ENCODE measurements at places on chromosomes 1 and 21.

DNA sequence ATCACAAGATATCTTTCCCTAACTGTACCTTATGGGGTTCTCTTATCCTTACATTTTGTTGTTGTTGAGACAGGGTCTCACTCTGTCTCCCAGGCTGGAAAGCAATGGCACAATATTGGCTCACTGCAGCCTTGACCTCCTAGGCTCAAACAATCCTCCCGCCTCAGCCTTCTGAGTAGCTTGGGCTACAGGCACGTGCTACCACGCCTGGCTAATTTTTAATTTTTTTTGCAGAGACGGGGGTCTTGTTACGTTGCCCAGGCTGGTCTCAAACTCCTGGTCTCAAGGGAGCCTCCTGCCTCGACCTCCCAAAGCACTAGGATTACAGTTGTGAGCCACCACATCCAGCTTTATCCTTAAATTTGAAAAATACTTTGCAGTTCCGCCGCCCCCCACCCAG lies 10.4 kb downstream of the RERE start:
- no peak for DNase-seq

GRCh38 chr1:1273209-1273511 lies 494 bp downstream of the UBE2J2 start:
- DNase-seq = no peak

DNA sequence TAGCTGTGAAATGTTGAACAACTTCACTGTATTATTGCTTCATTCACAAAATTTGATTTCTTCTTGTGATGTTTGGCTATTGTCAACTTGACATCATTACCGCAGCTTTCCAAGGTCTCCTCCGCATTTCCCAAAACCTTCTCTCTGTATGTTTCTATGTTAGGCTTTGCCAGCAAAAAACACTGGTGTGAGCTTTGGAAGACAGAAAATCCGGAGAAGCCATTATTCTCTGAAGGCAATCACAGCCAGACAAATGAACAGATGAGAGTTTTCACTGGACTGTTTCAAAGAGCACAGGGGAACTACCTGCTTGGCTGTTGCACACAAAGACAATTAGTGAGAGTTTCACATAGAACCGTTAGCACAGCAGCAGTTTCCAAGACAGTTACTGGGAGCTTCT lies 609.6 kb downstream of the BRINP3 start:
- DNase-seq = no peak

GRCh38 chr21:32921632-32922230 lies 104.0 kb upstream of the OLIG2 start:
- no peak for DNase-seq

- no peak for DNase-seq
Observed at GRCh38 chr1:225908013-225908640, 15.9 kb downstream of the PYCR2 start.

- no peak for DNase-seq
Observed at GRCh38 chr1:15364740-15365139, 44.9 kb upstream of the EFHD2 start.

DNA sequence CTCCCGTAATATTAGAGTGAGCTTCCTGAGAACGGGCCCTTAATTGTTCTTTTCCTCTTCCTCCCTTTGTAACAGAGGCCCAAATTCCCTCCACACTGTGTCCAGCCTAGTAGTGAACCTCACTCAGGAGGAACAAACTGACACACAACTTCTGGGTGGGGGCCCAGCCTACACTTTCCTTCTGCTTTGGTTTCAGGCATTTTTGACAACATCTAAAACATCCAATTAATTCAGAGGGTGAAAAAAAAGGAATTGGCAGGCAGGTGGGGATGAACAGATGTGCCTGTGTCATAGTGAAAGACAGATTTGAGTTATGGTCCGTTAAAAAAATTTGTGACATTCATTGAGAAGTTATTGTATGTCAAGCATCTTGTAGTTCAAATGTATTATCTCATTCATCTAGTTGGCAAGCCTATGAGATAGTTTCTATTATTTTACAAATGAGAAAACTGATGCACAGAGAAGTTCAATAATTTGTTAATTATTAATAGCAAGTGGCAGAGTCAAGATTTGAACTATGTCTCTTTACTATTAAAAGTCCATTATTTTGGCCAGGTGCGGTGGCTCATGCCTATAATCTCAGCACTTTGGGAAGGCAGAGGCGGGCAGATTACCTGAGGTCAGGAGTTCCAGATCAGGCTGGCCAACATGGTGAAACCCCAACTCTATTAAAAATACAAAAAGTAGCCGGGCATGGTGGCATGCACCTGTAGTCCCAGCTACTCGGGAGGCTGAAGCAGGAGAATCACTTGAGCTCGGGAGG lies 41.6 kb upstream of the LRIG2 start:
- no peak for DNase-seq

DNA sequence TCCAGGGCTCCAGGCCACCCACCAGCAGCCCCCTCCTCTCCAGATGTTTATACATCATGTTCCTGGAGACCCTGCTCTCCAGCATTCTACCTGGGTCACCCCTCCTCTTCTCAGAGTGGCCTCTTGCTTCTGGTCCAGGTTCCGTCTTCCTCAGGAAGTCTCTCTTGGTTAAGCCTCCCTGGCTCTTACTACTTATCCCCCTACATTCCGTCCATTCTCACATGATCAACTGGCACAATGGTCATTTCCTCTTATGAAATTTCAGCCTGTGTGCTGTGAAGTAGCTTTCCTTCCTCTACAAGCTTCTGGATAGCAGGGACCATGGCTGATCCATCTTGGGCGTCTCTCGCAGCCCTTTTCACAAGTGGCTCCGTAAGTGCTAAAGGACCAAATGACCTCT lies 33.9 kb upstream of the ATP2B4 start:
- DNase-seq = no peak

DNA sequence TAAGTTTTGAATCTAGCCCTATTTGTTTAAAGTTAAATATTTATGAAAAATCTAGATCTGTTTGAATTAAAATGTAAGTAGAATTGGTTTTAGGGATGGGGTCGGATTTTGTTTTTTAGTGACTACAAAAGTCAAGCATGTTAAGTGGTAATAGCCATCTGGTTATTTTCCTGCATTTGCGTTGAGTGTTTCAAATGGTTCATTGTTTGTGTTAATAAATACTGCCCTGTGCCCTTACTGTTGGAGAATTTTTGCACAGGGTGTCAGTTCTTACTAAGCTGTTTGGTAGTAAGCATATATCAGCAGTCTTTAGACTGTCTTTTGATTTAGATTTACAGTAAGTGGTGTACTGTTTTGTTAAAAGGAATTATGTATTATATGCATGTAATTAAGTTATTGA lies 46.1 kb upstream of the TARS2 start:
- no peak for DNase-seq

- DNase-seq = no peak
Observed at GRCh38 chr1:5475572-5475971, 516.7 kb downstream of the NPHP4 start.

- no peak for DNase-seq
Observed at GRCh38 chr1:151568626-151569088, 28.5 kb downstream of the TUFT1 start.

DNA sequence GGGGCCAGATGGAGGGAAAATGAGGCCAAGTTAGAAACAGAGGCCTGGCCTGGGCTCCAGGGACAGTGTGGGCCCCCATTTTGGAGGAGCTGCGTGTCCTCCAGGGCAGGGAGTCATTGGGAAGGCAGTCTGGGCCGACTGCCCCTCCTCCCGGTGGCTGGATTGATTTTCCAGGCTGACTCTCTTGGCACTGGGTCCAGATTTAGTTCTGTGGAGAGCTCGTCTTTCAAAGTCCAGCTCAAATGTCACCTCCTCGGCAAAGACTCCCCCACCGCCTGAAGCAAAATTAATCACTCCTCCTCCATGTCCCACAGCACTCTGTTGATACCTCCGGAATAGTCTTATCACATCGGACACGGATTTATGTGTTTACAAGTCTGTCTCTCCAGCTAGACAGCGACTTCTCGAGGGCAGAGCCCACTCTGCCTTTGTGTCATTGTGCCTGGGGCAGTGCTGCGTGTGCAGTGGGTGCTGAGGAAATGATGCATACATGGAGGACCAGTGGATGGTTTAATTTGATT lies 175.1 kb downstream of the CAMTA1 start:
- no peak for DNase-seq

- no peak for DNase-seq
Observed at GRCh38 chr1:93437976-93438605, 9.8 kb upstream of the FNBP1L start.

GRCh38 chr1:41241354-41241748 lies 755 bp downstream of the SCMH1 start:
- peak; percentile 19 for DNase-seq

- DNase-seq = no peak
Observed at GRCh38 chr1:14842361-14842760, 243.9 kb downstream of the KAZN start.

- DNase-seq = no peak
Observed at GRCh38 chr1:236659792-236660587, 26.3 kb upstream of the ACTN2 start.

GRCh38 chr1:50108497-50109059 lies at the start of gene ELAVL4:
Gene ELAVL4, plus strand, starts transcription at chr1:50108920. Its CDS starts 270 bp downstream, at chr1:50109190.
- no peak for DNase-seq

DNA sequence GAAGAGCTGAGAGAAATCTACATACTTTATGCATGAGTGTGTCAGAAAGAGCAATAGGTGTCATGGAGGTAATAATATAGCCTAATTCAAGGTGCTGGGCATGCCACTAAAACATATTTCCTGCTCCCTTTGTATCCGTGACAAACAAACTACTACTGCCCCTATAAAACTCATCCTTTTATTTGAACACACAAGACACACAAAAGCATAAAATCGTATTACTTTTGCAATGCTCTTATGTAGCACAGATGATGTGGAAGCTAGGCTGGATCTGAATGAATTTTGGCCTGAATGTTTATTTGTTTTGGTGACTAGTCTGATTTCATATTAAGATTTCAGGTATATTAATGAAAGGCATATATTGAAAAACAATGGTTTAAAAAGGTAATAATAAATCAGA lies 239.3 kb upstream of the NEGR1 start:
- no peak for DNase-seq

DNA sequence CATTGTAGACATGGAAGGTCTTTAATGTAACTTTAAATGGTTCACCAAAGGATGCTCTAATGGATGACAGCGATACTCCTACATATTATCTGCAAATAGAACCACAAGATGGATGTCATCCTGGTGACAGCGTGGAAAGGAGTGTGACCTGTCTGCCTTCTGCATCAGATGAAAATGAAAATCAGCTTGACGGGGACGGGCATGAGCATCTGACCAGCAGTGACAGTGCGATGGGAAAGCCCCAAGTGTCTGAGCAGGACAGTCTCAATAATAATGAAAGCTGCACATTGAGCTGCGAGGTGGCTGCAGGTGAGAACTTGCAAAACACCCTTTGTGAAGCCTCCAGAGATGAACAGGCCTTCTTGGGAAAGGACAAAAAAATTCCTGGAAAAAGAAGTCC lies 25.2 kb downstream of the CNST start:
- no peak for DNase-seq

DNA sequence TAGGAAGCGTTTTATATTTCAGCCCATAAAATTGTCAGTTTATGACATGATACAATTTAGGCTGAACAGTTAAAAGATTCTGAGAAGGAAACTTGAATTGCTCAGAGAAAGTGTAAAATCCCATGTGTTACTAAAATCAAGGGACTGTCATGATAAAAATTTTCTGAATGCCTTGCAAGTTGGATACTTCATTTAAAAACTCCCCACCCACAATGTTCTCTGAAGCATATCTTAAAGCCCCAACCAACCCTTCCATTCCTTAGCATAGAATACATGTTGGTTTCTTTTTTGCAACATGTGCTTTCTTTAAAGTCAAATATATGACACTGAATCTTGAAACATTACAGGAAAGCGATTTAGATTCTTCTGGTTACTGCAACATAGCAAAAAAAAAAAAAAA lies 97.4 kb downstream of the MRPL39 start:
- DNase-seq = no peak

DNA sequence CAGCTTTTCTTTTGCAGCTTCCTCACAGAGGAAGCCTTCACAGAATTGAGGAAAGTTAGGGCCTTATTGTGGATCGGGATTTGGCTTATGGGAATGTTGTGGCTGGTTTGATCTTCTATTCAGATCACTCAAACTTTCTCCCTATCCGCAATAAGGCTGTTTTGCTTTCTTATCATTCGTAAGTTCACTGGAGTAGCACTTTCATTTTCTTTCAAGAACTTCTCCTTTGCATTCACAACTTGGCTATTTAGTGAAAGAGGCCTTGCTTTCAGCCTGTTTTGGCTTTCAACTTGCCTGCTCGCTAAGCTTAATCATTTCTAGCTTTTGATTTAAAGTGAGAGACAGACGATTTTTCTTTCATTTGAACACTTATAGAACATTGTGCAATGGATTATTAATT lies 181.9 kb upstream of the B3GALT2 start:
- no peak for DNase-seq

DNA sequence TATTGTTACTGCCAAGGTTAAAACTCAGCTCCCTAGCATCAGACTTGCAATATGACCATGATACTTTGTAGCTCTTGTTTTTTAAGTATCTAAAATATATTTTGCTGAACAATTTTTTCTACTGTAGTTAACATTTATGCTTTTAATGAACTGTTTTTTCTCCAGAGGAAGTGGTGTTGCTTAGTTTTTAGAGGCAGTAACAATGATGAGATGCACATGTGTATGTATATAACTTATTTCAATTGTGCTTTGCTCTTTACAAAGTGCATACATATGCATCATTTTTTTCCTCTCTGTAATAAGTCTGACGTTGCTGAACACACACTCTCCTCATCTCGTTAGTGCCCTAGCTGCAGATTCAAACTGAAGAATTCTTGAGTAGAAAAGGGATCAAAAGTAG lies 418.8 kb downstream of the ZP4 start:
- no peak for DNase-seq

- no peak for DNase-seq
Observed at GRCh38 chr21:45168522-45168921, 94.1 kb downstream of the ADARB1 start.

DNA sequence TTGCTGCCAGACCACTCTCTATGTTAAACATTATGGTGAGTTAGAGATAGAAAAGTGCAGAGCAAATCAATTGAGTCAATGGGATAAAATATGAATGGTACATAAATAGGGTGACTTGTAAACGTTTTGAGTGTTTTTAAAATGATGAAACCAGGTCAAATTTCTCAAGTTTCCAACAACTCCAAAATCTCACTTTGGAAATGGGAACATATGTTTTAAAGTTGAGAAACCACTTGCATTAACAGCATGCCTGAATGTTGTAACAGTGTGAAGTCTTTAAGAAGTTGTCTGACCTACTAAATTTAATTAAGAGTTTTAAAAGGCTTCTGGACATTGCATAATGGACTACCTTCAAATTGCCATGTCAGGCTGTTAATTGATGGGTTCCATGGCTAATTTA lies 33.6 kb upstream of the RAVER2 start:
- no peak for DNase-seq
